ENCODE measurements at places on chromosomes 1 and 21. TPM values are rescaled to one million over a fixed set of nuclear protein-coding genes. Genes with fewer than 3 reads are reported as not detected.

CR2 gene
- total RNA-seq, result not detected

KIF2C gene
- total RNA-seq, result 82.1 TPM

LRRN2 gene
- total RNA-seq, result not detected

GPR37L1 gene
- not detected for total RNA-seq
